ENCODE measurements at places on chromosomes 6 and 20. TPM values are rescaled to one million over a fixed set of nuclear protein-coding genes. Genes with fewer than 3 reads are reported as not detected.

GRCh38 chr6:44933108-44933507 lies 395.0 kb upstream of the RUNX2 start:
- no peak overlapping the region for H3K27ac ChIP-seq
- H3K27me3 ChIP-seq: no peaks in the 10 kb centered on the region
- H3K4me1 ChIP-seq: no peaks in the 10 kb centered on the region
- DNase-seq: no peak
- H3K4me3 ChIP-seq: no peak overlapping the region
- H3K36me3 ChIP-seq: no peaks in the 10 kb centered on the region

DNA sequence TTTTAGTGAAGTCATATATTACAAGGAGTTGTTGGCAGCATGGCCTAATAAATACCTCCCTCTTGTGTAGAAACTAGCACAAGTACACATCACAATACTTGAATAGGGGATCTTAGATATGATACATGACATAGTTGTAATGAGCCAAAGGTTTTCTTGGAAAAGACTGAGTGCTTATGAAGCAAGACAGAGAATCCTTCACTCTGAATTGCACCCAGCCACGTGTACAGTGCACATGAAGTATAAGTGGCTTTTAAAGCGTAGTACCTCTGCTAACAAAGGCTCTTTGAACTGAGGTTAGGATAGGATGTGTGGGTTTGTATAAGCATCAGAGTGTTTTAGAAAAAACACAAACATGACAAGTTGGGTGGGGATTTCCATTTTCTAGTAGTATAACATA lies 145.5 kb upstream of the STMND1 start:
- H3K36me3 ChIP-seq: no peaks in the 10 kb centered on the region
- H3K27me3 ChIP-seq: no peaks in the 10 kb centered on the region
- DNase-seq: no peak
- H3K27ac ChIP-seq: no peak overlapping the region
- no peak overlapping the region for H3K4me3 ChIP-seq

DNA sequence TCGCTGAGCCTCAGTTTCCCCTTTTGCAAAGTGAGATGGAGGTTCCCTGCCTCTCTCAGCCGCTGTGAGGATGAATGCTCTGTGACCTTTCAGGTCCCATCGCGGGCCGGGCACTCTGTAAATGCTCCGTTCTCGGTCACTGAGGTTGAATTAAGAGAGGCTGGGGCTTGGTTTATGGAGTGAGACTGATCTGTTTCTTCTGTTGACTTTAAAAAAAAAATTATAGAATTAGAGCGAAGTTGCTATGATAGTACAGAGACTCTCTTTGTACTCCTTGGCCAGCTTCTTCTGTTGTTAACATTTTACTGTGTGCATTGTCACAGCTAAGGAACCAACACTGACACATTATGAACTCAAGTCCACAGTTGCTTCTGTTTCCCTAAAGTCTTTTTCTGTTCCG lies 64.4 kb downstream of the ADNP start:
- H3K27me3 ChIP-seq: no peaks in the 10 kb centered on the region
- no peak for DNase-seq
- no peaks in the 10 kb centered on the region for H3K4me1 ChIP-seq
- H3K36me3 ChIP-seq: no peaks in the 10 kb centered on the region
- H3K4me3 ChIP-seq: no peak overlapping the region

EYS gene
- not detected for total RNA-seq

- H3K4me1 ChIP-seq: peaks cover 13% of the 10 kb centered on the region
- peaks cover 50% of the 10 kb centered on the region for H3K27me3 ChIP-seq
- DNase-seq: no peak
- no peaks in the 10 kb centered on the region for H3K36me3 ChIP-seq
Measured at GRCh38 chr6:166308769-166309589, 787 bp upstream of the PRR18 start.

- H3K36me3 ChIP-seq: no peaks in the 10 kb centered on the region
- peaks cover 33% of the 10 kb centered on the region for H3K4me1 ChIP-seq
- DNase-seq: no peak
Measured at GRCh38 chr6:125753218-125753936, 3.9 kb downstream of the HEY2 start.

GRCh38 chr20:61119794-61120410 lies 132.2 kb upstream of the CDH4 start:
- no peak for DNase-seq
- H3K36me3 ChIP-seq: no peaks in the 10 kb centered on the region
- no peak overlapping the region for H3K27ac ChIP-seq
- no peaks in the 10 kb centered on the region for H3K27me3 ChIP-seq

DNA sequence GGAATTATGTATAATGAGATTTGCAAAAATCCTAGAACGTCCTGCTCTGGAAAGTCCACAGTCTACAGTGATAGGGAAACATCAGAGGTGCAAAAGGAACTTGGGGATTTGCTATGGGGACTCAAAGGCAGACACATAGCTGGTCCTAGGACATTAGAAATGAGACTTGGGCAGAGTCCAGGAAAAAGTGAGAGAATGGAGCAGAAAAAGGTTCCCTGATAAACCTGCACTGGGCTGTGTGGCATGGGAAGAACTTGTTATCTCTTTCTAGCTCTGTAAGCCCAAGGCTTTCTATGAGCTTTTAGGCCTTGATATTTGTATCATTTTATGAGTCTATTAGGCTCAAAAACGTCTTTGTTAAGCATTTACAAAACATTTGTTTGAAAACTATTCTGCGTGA lies 15.2 kb downstream of the PRND start:
- no peaks in the 10 kb centered on the region for H3K36me3 ChIP-seq
- H3K4me1 ChIP-seq: no peaks in the 10 kb centered on the region
- H3K27ac ChIP-seq: no peak overlapping the region
- no peak overlapping the region for H3K4me3 ChIP-seq

All from heart right ventricle (tissue), 16 donors.